ENCODE measurements at places on chromosomes 1 and 21.
A peak's percentile ranks its signal among the peaks of the same experiment; 100 is the strongest.

DNA sequence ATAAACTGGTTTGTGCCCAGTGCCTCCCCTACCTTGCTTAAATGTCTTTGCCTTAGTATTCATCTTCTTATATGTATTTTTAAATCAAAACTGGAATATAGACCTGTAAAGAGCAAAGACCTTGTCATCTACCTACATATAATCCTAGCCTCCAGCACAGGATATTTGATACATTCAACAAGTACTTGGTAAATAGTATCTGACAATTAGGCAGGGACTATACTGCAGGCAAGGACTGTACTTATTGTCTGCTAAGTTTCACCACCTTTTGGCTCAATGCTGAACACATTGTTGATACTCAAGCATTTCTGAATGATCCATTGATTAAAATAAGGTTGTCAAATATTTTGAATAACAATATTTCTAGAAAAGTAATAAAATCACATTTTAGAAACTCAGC is 96.4 kb downstream of the PKN2 start:
- DNase-seq: no peak

DNA sequence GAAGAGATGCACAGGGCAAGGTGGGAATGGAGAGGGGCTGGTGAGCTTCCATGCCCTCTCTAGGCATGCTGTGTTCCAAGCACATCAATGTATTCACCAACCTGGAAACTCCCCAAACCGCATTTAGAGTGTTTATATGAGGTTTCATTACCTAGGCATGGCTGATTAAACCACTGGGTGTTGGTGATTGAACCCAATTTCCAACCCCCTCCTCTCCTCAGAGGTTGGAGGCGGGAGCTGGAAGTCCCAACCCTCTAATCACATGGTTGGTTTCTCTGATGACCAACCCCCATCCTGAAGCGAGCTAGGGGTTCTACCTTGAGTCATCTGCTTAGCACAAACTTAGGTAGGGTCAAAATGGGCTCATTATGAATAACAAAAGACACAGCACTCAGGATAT is 3.0 kb upstream of the PPIE start:
- DNase-seq: no peak

DNA sequence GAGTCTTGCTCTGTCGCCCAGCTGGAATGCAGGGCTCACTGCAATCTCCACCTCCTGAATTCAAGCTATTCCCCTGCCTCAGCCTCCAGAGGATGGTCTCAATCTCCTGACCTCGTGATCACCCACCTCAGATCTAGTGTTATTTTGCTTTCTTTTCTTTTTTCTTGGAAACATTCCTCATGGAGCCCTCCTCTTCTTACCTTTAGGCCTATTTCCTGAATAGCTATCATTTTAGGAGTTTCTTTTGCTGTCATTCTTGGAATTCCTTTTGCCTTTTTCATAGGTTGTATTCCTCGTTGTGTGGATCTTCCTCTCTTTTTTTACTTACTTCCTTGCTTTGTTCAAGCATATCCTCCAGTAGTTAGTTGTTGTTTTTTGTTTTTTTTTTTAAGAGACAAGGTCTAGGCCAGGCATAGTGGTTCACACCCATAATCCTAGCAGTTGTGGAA is 173.8 kb downstream of the RASAL2 start:
- peak; percentile 68 for DNase-seq

DNA sequence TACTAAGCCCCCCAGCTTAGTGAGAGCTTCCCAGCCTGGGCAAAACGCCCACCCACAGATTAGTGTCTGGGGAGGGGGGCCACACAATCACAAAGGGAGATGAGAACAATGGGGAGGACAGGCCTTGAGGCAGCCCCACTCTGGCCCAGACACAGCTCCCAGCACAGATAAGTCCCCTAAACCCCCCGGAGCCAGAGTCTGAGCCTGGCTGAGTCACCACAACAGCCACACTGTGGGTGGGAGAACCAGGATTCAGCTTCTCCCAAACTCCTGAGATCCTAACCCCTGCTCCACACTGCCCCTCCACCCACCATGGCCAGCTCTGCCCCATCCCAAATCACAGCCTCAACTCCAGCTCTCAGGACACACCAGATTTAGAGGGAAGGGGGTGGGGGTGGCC is 4.2 kb downstream of the NECTIN4 start:
- DNase-seq: no peak

DNA sequence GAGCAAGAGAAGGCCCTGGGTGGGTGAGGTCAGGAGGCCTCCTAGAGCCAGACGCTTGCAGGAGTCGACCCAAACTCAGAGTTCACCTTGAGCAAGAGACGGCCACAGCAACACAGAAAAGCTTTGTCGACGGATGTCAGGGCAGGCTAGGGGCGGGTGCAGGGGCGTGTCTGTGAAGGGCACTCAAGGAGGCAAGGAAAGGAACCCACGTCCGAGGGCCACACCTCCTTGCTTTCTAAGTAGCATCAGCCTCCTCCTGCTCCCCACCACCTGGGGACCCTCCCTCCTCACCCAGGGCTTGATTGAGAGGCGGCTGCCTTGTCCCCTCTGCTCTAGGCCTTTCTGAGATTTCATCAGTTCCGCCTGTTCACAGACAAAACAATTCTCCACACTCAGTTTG is 92.1 kb downstream of the OMA1 start:
- DNase-seq: no peak

- DNase-seq: no peak
Observed at GRCh38 chr1:242447689-242448088, 76.8 kb downstream of the PLD5 start.

DNA sequence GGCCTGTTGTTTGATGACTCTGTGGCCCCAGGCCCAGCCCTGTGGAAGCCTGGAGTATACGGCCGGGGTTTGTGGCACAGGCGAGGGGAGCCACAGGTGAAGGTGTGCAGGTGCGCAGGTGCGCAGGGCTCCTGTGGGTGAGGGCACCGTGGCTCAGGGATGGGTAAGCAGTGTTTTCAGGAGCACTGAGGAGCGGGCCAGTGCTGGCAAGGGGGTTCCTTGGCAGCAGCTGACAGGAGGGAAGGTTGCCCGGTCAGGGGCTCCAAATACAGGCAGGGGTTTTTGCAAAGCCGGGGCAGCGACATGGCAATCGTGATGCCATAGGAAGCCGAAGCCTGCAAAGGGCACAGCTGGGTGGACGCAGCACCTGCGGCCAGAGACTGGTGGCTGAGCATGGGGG is 20.7 kb downstream of the AGPAT3 start:
- DNase-seq: no peak

DNA sequence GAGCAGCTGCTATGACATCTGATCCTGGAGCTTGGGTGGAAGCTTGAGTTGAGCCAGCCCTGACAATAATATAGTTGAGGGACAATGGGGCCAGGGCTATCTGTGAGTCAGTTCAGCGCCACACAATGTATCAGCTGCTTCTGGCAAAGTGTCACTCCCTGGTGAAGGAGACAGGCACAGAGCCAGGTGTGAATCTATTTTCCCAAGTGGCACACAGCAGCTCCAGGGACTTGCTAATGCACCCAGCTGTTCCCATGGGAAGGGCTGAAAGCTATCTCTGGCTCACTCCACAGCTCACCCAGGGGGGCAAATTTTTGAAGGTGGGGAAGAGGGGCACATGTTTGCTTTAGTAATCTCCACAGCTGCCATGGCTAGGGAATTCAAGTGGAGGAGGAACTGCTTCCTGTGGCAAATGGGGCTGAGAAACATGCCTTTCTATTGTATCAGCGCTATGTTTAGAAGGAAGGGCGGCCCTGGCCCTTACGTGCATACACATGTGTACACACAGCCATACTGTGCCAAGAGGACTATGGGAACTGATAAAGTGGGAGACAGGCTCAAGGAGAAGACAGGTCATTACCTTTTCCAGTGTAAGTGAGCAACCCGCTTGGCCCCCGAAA is 2.2 kb downstream of the CYB5R1 start:
- DNase-seq: no peak

DNA sequence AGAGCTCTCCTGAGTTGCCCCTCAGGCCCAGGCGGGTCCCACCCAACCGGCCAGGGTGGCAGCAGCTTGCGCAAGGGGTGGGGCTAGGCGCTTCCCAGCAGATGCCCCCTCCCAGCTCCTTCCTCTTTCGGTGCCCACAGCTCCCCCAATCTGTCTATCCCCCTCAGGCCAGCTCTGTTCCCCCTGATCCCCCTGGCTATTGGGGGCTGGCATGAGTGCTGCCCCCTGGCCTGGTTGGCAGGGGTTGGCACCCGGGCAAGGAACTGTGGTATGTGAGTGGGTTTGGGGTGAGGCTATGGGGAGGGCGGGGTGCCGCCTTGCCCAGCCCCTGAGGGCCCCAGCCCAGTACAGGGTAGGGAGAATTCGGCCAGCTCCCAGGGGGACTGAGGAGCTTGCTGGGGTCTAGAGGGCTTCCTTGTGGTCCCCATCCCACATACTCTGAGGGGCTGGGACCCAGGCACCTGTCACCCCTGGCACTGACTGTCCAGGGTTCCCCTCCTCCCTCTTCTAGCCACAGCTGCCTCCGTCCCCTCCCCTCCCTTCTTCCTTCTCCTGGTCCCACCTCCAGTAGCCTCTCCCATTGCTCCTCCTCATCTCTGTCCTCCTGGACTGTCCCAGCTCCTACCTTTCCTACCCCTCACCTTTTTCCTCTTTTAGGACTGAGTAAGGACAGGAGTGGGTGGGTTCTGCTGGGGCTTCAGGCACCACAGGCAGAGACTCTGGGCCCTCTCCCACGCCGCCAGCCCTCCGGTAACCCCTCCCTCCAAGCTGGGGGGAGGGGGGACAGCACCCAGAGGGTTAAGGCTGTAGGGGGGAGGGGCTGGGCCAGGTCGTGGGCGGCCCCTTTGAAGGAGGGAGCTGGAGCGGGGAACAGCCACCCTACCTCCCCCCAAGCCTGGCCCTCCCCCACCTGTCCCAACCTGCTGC is 5.7 kb downstream of the ZBTB7B start:
- no peak for DNase-seq

DNA sequence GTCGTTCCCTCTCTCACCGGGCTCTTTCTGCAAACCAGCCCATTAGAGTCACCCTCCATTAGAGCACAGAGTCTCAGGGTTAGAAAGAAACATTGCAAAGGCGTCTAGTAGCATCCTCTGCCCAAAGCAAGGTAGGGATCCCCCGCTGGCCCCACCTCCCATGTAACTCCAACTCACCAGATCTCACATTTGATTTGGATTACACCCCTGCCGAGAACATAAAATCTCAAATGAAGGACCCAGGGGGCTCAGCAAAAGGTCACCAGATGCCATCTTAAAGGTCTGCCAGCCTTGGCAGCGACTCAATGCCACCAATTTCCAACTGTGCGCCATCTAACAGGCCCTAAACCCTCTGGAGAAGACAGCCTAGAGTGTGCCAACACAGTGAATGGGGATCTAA is 14.1 kb downstream of the C1orf87 start:
- DNase-seq: no peak

DNA sequence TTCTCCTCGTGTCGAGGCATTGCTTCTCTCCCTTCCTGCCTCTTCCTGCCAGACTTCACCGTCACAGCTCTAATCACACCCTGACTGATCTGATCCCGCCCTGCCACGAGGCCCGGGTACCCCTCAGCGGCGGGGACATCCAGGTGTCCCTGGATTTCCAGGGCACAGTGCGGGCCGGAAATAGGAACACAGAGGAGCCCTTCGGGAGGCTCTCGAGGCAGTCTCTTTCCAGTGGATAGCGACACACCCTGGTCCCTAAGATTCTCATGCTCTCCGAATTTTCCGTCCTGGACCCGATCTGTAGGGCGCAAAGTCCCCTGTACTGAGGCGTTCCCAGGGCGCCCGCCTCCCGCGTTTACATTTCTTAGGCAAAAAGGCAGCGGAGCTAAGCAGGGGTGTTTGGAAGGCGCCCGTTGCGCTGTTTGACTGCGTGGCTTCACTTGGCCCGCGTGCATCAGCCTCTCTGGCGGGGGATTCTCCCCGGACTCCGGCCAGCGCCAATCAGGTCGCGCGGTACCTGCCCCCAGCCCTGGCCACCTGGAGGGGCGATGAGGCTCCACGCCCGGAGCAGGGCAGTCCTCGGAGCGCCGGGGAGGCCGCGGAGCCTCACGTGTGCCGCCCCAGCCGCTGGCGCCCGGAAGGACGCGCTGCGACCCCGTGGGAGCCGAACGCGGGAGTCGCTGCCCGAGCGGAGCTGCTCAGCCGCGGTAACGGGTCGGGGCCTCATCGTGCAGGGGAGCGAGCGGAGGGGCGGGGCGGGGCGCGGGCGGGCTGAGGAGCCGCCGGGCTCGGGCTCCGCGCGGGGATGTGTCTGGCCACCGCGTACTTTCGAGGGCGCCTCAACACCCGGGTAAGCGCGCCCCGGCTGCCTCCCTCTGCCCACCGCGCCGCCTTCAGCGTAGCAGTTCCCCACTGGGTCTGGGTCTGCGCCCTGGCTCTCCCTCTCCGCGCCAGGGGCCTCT is at the start of gene FAM163A:
Gene FAM163A, plus strand, starts transcription at position 575 of the 962 bp plus-strand sequence. CDS start 69,807 bp downstream, outside the sequence.
- DNase-seq: no peak

DNA sequence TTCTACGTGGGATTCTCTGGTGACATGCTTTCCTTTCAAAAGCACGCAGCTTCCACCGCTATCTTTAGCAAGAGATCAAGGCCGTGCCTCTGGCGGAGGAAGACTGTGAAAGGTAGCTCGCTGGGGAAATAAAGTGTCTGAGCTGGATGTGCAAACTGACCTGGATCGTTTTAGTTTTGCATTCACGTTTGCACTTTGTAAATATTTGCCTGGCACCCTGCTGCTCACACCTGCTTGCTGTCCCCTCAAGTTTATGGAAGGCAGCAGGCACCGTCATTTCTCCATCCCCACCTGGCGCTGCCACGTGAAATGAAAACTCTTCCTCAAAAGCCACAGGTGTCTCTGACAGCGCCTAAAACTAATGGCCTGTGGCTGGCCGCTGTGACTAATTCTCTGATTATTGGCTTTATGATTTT is 44.0 kb upstream of the TARDBP start:
- no peak for DNase-seq
